ENCODE measurements at places on chromosomes 4 and X.
A peak's percentile ranks its signal among the peaks of the same experiment; 100 is the strongest.

DNA sequence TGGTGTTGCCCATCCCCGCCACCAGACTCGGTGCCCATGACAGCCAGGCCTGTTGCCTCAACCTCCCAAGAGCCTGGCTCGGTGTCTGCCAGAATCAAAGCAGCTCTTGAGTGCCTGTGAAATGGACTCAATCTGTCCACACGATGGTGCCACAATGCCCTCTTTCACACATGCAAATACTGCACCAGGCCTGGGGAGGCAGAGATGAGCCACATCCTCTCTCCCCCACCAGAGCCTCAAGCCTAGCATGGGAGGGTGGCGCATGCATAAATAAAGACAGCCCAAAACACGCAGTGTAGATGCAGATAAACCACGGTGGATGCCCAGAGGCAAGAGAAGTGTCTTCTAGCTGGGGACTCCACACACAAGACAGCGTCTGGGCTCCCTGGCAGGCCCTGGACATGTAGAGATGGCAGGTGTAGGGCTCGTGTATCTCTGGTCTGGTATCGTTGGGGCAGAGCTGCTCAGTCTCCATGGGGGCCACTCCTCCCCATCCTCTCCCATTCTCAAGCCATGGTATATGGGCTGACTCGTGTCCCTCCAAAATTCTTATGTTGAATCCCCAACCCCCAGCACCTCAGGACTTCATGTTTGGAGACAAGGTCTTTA is 65.6 kb downstream of the JAKMIP1 start:
- no peak for DNase-seq

DNA sequence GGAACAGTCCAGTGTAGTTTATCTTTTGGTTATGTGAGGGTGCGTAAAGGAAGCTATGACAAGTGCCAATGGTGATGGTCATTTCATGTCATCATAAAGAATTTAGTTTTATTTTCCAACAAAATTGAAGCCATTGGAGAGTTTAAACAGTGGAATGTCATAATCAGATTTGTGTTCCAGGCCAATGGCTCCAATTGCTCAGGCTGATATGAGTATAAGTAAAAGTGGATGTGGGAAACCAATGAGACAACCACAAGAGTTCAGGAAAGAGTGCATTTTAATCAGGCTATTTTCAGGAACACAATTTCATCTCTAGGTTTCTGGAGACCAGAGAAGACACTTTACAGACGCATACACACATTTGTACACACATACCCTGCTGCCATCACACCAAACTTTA is 20.7 kb downstream of the SPANXC start:
- DNase-seq = no peak

DNA sequence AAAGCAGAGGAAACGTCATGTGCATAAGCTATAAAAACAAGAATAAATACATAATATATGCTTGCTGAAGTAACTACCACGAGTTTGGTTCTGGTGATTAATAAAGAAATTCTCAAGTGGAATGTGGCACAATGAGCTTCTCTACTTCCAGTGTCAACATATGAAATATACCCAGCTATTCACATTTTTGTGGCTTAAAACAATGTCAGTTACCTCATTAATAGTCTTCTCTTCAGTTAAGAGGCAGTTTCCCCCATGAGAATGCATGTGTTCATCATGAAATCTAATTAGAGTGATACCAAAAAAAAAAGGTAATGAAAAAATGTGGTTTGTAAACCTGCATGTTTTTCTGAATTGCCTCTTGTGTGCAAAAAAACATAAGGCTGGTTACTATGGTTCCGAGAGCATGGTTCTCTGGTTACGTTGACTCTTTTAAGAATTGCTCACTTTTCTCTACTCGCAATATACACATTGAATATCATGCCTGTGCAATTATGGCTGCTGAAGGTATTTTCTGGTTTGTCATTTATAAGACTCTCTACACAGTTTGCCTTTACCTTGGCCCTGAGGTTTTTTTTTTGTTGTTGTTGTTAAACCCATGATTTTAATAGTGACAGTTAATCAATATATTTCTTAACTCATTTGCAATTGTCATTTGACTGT is 108.2 kb downstream of the PCDH7 start:
- no peak for DNase-seq

GRCh38 chr4:78019414-78019813 is 37.7 kb upstream of the FRAS1 start:
- DNase-seq = no peak

GRCh38 chr4:168694667-168695066 is 197.8 kb downstream of the PALLD start:
- DNase-seq = no peak

GRCh38 chrX:7614616-7615015 is 228.4 kb upstream of the VCX start:
- DNase-seq = no peak

DNA sequence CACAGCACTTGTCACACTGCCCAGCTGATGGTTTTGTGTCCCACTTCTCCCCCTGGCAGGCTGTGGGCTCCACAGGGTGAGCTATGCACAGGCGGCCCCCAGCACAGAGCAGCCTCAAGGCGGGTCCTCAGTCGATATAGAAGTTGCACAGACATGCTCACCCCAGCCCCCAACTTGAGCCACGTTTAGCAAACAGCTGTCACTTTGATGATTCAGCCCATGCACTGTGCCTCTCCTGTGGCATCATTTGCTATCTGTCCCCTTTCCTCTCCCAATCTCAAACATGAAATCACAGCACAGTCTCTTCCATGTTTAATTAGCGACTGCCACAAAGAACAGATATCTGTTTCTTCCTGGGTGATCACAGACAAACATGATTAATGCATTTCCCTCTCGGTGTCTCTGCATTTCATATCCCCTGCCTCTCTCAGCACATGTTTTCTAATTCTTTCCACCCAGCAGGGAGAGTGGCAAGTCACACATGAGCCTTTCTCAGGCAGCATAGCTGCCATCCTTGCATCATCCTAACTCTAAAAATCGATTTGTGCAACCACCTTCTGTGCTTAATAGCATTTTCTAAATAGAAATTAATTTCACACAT is 204.9 kb downstream of the EVC2 start:
- no peak for DNase-seq

DNA sequence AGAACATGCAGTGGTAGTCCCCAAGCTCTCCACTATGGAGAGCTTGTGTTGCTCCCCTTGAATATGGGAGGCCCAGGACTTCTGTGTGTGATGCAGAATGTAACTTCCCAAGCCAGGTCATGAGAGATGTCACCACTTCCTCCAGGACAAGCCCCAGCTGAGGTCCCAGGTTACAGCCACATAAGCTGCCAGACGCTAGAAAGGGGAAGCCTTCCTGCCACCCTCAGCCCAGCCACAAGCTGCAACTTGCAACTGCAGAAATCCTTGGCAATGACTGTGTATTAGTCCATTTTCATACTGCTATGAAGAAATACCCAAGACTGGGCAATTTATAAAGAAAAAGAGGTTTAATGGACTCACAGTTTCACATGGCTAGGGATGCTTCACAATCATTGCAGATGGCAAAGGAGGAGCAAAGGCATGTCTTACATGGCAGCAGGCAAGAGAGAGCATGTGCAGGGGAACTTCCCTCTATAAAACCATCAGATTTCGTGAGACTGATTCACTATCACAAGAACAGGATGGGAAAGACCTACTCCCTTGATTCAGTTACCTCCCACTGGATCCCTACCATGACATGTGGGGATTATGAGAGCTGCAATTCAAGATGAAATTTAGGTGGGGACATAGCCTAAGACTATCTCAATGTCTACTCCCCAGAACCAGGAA is 91.5 kb upstream of the DHX15 start:
- DNase-seq = no peak

- no peak for DNase-seq
Measured at GRCh38 chr4:47372561-47372960, 90.9 kb downstream of the COMMD8 start.

DNA sequence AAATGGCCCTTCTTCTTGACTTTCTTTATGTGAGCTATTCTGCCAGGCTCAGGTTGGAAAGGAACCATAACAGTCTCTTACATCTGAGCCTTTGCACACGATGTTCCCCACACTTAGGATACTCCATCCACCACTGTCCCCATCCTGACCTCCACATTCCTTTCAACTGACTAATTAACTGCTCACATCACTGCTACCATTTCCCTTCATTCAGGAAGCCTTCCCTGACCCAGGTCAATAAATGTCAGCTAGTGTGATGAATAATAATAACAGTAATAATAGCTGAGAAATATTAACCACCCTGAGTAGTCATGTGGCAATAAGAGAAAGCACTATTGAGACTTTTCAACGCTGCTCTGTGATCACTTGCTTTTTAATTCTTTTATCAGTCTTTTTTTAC is 291.7 kb downstream of the KCNIP4 start:
- DNase-seq = peak; percentile 80

GRCh38 chrX:109475174-109475891 is 6.6 kb downstream of the GUCY2F start:
- DNase-seq = peak; percentile 42

DNA sequence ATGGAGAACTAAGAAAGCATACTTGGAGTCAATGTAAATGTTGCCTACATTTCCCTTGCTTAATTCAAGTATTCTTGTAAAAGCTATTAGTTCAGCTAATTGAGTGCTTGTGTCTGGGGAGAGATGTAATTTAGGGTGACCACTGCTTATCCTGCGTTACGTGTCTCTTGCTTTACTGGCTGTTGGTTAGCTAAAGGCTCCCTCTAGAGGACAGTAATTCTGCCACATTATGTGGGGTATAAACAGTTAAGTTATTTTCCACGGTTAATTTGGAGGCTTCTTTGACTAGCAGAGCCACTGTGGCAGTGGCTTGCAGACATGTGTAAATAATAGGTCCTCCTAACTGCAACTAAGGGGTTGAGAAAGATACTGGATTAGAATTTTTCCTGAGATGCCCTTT is 25.3 kb upstream of the NAF1 start:
- DNase-seq = no peak

DNA sequence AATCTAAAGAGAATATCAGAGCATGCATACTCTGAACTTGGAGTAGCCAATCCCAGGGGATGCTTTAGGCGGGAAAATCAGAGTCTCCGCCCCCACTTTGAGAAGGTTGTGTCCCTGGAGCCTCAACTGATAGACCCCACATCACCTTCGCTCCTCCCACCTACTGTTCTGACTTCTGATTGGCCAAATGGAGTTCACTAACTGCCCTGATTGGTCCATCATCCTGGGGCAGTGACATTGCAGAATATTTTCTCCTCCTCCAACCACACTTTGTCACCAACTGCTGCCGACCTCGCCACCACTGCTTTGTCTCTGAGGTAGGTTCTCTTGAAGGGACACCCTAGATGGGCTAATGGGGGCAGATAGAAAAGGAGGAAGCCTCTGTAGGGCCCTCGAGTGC is 22.7 kb upstream of the SPACA5B start:
- no peak for DNase-seq

DNA sequence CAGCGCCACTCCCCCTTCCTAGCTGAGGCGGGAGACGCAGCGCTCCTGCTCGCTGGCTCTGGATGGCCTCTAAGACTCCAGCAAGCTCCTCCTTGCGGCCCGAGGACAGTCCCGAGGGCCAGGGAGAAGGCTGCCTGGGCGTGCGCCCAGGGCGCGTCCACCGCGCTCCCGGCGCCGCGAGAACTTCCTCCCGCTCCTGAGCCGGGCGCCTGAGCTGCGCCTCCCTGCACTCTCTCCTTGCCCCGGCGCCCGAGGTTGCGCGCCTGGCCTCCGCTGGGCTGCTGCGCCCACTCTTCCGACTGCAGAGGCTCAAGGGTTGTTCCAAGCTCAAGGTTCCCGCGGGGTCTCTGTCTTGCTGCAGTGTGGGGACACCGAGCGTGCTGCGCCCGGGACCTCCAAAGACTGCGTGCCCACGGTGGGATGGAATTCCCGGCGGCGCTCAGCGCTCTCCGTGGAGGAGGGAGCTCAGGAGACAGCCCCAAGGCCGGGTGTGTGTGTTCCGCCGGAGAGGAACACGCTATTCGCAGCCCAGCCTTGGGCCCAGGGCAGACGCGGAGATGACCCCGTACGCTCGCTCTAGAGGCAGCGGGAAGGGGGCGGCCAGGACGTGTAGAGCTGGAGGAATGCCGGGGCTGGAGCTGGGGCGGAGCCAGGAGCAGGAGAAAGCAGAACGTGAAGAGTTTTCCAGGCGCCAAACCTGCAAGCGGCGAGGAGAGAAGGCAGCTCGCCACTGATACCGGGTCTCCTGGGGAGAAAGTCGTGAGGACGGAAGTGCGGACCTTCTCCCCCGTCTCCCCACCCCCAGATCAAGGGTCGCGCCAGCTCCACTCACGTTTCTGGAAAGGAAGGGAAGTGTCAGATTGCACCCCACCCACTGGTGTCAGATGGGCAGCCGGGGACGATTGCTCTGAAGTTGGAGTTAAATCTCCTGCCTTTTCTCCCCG is at the start of gene ARHGAP6:
TSS of gene ARHGAP6 (minus strand) at position 753 of the 944 bp plus-strand sequence. CDS start 1,092 bp downstream, outside the sequence.
- peak; percentile 27 for DNase-seq

DNA sequence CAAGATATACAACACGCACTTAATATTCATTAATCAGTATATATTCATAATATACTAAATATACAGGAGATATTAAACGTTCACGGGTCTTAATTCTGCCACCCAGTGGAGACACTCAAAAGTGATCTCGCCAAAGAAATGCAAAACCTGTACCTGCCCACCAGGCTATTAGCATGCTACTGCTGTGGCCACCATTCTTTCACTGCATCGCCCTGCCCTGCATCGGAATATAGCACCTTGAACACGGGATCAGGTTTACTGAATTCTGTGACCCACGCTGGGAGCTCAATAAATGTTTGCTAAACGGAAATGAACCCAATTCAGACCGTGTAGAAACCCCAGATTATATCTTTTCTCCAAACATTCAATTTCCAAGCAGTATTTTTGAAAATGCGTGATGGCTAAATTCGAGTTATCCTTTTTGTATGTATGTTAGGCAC is 840 bp upstream of the CLCN3 start:
- DNase-seq = peak; percentile 46

DNA sequence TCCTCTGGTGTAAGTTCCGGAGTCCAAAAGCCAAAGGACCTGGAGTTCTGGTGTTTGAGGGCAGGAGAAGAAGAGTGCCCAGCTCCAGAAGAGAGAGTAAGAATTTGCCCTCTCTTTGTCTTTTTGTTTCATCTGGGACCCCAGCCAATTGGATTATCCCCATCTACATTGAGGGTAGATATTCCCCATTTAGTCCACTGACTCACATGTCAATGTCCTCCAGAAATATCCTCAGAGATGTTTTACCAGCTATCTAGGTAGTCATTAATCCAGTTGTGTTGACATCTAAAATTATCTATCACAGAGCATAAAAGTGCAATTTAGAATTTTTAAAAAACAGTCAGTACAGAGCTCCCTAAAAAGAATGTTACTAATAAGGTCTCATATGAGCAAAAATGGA is 132.9 kb upstream of the TMEM47 start:
- DNase-seq = no peak

- no peak for DNase-seq
Measured at GRCh38 chrX:112668476-112669409, 11.0 kb downstream of the LHFPL1 start.

DNA sequence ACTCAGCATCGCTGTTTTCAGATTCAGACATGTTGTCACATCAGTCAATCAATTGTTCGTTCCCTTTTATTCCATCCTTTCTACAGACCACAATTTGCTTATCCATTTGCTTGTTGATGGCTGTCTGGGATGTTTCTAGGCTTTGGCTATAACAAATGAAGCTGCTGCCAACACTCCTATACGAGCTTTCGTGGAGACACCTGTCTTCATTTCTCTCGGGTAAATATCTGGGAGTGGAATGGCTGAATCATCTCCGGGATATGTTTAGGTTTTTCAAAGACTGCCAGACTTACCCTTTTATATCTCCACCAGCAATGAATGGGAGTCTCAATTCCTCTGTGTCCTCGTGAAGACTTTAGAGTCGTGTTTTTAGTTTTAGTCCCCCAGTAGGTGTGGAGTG is 118.9 kb downstream of the SORCS2 start:
- no peak for DNase-seq

GRCh38 chrX:54695816-54696487 is 102.1 kb downstream of the ITIH6 start:
- DNase-seq = no peak
